Suprapubic skin (tissue), 4 donors: ENCODE measurements at places on chromosomes 4 and X. TPM values are rescaled to one million over a fixed set of nuclear protein-coding genes. Genes with fewer than 3 reads are reported as not detected.
A peak's percentile ranks its signal among the peaks of the same experiment; 100 is the strongest.

GRCh38 chr4:101009471-101009870, 337.9 kb downstream of the PPP3CA start:
- DNase-seq: no peak

PLP1 gene
- 19.4 TPM for total RNA-seq

LDB2 gene
- 4.7 TPM for total RNA-seq

GRCh38 chr4:139808808-139809756, 143.5 kb downstream of the MGST2 start:
- no peak for DNase-seq

DNA sequence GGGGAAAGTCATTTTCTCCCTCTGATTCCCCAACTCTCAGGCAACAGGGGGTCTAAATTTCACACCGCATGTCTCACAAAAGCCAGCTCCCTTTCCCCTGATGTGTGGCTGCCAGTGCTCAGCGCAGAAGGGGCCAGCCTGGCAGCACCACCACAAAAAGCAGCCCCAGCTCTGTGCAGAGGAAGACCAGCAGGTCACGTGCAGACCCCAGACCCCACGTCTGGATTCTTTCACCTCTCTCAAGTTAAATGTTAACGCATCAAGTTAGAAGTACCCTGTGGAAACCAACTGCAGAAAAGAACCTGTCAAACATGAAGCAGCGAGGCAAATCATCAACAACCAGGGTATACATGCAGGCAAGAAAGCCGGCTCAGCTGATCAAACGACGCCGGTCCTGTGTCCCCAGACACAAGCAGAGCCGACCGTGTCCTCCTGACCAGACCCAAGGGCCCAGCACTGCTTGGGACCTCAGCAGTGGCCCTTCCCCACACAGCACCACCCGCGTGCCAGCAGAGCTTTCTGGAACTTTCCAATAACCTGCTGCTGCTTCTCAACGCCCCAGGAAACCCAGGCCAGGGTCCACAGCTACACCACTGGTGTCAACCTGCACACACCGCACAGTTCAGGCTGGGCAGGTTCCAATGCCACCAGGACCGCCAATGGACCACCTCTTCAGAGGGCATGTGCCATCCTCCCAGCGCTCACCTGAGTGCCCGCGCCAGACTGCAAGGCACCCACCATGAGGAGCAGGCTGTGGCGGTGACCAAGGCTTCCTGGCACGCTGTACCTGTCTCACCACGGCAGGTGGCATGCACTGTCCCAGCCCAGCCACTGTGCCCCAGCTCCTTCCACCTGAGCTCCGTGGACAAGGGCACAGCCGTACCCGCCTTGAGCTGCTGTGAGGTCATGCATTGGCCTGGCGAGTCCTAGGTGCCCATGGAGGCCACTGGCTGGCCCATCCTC, 4.0 kb downstream of the LRPAP1 start:
- DNase-seq: peak; percentile 16

ERVMER34-1 gene
- total RNA-seq: 1.8 TPM

DNA sequence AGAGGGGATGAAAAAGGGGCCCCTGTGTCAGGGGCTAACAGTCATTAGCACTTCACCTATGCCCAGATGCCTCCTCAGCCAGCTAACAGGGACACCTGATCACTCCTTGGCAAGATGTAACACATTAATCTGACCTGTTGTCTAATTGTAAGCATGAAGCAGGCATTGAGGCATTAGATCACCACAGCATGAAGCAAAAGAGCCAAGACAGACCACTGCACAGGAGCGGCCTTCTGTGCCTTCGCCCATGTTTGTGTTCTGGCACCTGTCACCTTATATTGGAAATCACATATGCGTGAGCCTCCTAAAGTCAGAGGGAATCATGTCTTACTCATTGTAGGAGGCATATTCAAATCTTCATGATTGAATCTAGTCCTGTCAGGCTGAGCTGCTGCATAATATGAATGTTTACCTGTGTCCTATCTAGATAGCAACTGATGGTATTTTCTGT, 48.4 kb downstream of the PTTG2 start:
- no peak for DNase-seq

- no peak for DNase-seq
Observed at GRCh38 chr4:44100456-44100855, 348.2 kb downstream of the KCTD8 start.

- DNase-seq: no peak
Observed at GRCh38 chr4:12932203-12932788, 551.8 kb downstream of the RAB28 start.
